CD4-positive, alpha-beta memory T cell (primary cell): ENCODE measurements at places on chromosomes 5 and 9. TPM values are rescaled to one million over a fixed set of nuclear protein-coding genes. Genes with fewer than 3 reads are reported as not detected.

- DNase-seq = no peak
These were observed 157.8 kb downstream of the SLCO4C1 start for GRCh38 chr5:102138243-102138653.

Gene NPDC1
- polyA plus RNA-seq = 32.2 TPM

- DNase-seq = no peak
These were observed 996.4 kb upstream of the WWC1 start for GRCh38 chr5:167294882-167295680.

- peak; percentile 11 for DNase-seq
These were observed 48.4 kb downstream of the COX7C start for GRCh38 chr5:86665984-86666760.

Gene RNF183
- polyA plus RNA-seq = not detected

DNA sequence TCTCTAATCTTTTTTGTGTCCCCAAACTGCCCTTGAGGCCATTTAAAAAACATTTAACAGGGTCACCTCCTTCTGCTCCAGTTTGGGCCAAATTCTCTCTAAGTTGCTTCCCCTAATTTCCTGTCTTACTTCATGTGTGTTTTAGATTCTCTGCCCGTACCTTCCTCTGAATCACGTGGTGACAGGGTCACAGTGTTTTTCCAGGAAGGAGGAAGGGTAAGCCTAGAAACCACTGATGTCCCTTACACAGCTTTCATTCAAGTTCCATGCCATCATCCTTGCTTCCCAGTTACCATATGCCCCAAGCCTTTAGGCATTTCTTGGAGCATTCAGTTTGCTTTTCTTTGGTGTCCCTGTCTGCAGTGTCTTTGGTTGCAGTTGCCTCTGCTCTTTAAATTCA is 42.4 kb upstream of the MACIR start:
- no peak for DNase-seq
